ENCODE measurements at places on chromosomes 13 and 19. TPM values are rescaled to one million over a fixed set of nuclear protein-coding genes. Genes with fewer than 3 reads are reported as not detected.

CABP5 gene
- total RNA-seq, result not detected

MBNL2 gene
- total RNA-seq, result 15.1 TPM

ATP7B gene
- 2.4 TPM for total RNA-seq

ZNF737 gene
- total RNA-seq, result not detected

ATP4A gene
- not detected for total RNA-seq

CYP4F11 gene
- total RNA-seq, result 7.7 TPM

ZNF813 gene
- total RNA-seq, result 0.22 TPM

DPF1 gene
- 4.9 TPM for total RNA-seq

MIR17HG gene
- total RNA-seq, result 1.5 TPM

Measured in A549 treated with DMSO at 1 μM for 4 hours (cell line).